Glutamatergic neuron (in vitro differentiated cells): ENCODE measurements at places on chromosomes 4 and X.

GRCh38 chrX:15749642-15750610 lies 11.9 kb downstream of the CA5B start:
- no peak for DNase-seq

DNA sequence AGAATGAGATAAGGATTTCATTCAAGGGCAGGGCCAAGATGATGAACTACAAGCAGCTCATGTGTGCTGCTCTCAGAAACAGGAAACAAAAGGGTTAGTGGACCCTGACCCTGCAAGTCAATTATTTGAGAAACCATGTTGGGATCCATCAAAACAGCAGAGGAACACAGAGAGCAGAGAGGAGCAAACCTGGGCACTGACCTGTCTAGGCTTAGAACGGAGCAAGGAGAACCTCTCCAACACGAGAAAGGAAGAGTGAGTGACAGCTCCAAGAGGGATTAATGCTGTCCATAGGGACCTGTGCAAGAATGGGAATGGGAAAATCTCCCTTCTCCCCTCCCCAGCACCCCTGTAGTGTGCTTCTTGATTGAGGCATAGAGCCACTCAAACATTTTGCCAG lies 53.9 kb upstream of the UGT2B4 start:
- DNase-seq = no peak

DNA sequence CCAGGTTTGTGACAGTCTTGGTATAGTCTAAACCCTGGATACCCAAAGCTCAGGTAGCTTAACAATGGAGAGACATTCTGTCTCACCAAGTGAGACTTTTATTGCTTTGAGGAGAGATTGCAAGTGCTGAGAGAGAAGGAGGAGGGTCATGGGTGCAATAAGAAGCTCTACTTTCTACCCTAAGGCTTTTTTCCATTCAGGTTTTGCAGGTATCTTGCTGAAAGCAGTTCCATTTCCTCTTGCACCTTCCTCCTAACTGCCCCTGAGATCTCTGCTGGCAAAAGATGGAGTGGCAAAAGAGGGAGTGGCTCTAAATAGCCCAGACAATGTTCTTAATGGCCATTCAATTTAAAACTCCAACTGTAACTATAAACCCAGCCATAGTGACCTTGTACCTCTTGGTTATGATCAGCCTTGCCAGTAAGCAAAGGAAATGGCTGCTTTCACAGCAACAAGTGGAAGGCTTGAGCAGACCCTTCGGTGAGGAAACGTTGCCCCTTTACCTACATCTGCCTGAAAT lies 105.6 kb upstream of the CPEB2 start:
- no peak for DNase-seq

DNA sequence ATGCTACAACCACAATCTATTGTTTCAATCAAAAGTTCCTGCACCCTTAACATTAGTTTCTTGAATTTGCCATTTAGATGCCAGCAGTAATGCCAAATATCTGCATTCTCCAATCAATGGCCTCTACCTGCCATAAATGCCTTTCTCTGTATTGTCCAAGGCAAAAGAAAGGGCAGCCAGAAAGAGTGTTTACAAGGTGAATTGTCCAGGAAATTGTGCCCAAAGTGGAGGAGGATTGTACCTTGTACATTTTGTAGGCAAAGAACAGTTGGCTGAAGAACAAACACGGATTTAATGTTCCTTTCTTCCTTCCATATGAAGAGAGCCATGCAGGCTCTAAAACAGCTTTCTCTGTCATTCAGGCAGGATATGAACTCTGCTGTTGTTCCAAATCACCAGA lies 181.5 kb downstream of the GUCY2F start:
- DNase-seq = no peak

GRCh38 chr4:28277931-28278330 lies 1417.3 kb downstream of the STIM2 start:
- DNase-seq = no peak

DNA sequence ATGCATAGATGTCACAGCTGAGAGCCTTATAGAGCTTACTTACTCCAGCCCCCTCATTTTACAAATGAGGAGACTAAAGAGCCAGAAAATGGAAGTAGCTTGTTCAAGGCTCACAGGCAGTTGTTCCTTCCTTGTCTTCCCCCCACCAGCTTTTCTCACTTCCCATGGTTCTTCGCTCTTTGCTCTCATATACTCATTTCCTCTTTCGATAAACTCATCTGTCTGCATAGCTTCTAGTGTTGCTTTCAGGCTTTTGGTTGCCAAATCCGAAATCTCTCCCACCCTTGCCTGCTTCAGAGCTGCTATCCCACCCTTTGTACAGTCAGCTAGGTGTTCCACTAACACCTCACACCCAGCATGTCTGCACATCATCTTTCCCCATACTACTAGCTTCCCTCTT lies 25.0 kb upstream of the GJB1 start:
- DNase-seq = no peak

DNA sequence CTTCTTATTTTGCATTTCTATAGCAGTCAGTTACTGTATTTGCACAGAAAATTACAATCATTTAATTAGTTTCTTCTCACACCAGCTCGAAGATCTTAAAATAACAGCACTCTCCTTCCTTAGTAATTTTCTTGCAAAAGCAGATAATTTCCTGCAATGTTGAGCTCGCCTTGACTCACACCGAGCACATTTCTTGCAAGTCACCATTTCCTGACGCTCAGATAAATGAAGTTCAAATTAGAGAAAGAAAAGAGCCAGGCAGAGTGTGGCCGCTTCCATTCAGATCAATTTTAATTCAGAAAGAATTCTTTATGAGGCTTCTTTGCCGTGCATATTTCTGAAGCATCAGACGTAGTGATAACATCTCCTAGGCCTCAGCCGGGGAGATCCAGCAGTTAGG lies 10.1 kb downstream of the SORCS2 start:
- DNase-seq = no peak

DNA sequence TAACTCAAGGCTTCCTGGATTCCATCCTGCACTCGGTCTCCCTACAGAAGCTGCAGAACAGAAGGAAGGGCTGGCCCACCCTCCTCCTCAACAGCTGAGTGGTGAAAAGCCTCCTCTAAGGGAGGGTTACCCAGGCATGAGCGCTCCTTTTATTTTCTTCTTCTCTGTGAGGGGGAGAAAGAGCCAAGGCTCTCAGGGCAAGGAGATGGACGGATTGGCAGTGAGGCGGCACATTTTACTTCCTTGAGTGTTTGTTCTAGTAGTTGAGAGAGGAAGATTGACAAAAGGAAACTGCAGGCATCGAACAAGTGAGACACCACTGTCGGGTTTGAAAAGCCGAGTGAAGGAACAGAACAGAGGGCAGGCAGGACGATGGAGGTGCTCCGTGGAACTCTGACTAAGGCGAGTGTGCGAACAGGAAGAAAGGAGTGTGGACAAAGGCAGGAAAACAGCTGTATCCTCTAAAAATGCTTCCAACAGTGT lies 38.4 kb upstream of the STS start:
- DNase-seq = no peak

DNA sequence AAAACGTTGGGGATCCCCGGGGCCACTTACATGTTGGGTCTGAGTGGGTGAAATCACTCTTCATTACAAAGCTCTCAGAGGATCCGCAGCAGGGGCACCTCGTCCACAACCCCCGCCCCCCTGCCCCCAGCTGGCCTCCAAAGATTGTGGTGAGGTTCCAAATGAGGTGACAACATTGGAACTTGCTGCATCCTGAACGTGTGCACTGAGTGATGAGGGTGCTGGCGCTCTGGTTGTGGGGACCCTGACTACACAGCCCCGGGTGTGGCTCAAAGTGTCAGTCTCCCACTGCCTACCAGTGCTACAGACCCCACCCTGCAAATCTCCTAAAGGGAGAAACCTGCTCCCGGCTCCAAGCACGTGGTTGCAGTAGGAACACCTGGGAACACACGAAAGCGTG lies 111.9 kb downstream of the PHKA2 start:
- no peak for DNase-seq

DNA sequence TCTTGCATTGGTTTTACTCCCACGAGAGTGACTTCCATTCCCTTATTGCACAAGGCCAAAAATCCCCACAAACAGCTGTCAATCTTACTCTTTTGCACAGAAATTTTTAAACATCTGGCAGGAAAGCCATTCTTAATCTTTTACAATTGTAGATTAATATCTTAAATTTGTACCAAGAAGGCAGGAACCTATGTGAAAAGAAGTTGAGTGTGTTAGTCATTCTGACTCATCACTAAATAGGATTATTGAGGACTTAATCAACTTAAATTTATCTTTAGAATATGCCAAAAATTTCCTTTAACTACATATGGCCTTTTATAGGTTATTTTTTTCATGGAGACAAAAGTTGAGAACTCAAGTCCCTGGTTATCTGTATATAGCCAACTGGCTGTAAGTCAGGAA lies 49.0 kb upstream of the VEGFC start:
- DNase-seq = no peak

DNA sequence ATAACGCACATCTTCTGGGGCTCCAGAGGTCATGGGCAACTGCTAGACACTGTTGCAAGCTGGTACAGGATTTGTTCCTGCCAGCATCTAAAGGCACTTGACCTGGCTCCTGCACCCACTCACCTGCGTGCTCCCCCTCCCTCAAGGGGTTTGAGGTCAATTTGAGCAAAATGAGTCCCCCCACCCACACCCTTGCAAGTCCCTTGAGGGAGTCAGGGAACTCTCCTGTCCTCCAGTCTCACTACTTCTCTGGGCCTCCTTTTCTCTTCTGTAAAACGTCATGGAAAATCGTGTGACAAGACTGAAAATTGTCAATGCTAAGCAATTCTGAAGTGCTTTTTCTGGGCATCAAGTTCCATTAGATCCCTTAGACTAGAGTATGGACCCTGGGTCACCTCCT lies 39.9 kb upstream of the PGK1 start:
- no peak for DNase-seq

DNA sequence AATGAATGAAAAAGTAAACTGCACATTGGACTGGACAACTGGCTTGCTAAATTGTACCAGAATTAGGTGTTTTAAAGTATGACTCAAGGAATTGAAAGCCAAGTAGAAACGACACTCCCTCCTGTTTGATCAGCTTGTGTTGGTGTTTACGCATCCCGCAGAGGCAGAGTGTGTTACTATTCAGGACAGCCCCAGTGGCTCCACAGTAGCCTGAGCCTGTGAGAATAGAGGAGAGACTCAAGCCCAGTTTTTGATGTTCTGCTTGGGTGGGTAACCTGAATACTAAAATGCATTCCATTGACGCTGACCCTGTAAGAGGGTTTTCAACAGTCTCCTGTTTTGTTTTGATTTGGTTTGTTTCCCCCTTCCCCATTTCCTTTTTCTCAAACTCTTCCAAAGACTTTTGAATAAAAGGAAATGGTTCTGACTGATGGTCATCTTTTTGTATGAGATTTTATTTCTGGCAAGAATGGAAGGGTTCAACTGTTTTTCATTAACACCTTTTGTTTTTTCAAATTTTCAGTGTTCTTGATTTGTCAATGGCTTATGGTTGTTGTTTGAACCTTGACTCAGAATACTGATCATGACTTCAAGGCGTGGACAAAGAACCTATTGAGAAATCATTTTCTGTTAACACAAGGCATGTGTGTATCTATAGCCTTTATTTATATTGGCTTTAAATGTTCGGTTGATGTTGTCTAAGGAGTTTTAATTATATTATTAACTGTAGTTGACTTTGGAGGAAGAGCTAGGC lies 10.2 kb downstream of the ADGRL3 start:
- no peak for DNase-seq

- no peak for DNase-seq
These were observed 185.7 kb upstream of the HS3ST1 start for GRCh38 chr4:11614426-11614825.

DNA sequence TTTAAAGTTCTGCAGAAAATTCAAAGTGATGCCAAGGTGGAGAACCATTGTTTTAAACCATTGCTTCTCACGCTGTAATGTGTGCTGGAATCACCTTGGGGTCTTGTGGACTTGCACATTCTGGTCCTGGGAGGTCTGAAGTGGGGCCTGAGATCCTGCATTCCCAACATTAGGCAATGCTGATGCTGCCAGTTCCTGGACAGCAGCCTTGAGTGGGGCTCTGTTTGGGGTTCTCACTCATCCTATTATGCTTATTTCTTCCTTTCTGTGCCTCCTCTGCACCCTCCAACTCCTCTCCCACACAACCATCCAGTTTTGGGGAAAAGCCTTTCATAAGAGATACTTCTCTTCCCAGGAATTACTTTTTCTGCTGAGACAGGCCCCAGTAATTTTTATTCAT lies 44.2 kb upstream of the RASSF6 start:
- no peak for DNase-seq

- no peak for DNase-seq
These were observed 190.6 kb upstream of the NEIL3 start for GRCh38 chr4:177119021-177119471.

DNA sequence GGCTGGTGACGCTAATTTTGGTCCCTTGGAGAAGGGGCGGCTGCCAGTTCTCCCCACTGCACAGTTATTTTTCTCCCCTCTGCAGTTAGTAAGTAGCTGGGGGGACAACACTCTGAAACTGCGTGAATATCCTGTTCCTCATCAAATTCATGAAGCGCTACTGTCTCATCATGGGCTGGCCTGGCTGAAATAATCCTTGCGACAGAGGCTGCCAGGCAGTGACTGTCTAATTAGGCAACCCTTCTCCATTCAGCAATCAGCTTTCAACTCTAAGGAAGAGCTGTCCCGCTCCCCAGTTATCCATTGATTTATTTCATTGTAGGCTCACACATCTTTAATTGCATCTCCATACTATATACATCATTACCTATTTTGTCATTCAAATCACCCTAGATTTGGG lies 8.2 kb downstream of the SH3TC1 start:
- no peak for DNase-seq

GRCh38 chr4:118224243-118224829 lies 128.5 kb downstream of the PRSS12 start:
- DNase-seq = no peak

DNA sequence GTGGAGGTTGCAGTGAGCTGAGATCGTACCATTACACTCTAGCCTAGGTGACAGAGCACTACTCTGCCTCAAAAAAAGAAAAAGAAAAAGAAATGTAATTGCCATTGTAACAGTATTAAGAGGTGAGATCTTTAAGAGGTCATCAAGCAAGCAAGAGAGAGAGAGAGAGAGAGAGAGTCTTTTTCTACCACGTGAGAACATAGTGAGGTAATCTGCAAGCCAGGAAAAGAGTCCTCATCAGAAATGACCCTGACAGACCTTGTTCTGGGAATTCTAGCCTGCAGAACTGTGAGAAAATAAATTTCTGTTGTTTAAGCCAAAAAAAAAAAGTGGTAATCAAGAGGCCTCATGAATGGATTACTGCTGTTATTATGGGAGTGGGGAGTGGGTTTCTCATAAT lies 14.9 kb downstream of the GPKOW start:
- DNase-seq = no peak

DNA sequence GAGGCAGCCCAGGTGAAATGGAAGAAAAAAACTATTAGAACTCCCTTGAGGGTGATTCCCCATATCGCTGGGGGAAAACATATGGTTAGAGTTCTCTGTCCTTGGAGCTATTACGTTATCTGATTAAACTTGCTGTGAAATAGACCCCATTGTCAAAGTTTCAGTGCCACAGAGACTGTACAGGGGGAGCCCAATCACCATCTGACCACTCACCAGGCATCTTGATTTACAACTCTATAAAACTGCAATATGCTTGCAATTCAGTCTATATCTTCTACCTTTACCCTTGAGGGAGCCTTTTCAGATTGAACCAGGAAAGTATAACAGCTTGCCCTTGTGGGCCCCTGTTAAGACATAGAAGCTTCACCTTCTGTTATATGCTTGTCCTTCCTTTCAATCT lies 18.2 kb downstream of the TMEM255A start:
- no peak for DNase-seq
